Activated gamma-delta T cell treated with Interleukin-2 at 50 U/mL for 16 hours (primary cell): ENCODE measurements at places on chromosomes 7 and 10.

DNA sequence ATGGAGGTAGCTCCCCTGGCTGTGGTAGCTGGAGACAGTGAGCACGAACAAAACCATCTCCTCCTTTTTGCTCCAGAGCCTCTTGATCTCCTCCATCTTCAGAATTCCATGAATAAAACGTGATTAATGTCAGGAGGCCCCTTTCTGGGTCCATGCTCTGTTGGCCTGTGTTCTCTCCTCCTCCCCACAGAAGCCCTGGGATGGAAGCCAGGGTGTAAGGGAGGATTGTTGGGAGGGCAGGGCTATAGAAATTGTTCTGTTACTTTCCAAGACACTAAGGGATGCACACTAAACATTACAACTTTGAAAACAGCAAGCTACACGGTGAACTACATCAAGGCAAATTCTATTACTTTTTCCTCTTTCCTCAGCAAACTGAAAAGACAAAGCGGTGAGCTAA, 96.3 kb downstream of the RNF216 start:
- no peak for DNase-seq

- no peak for DNase-seq
These were observed 49.5 kb upstream of the HDAC9 start for GRCh38 chr7:18445916-18446520.

- DNase-seq, result no peak
These were observed 244.0 kb upstream of the CXCL12 start for GRCh38 chr10:44628921-44629320.

- DNase-seq, result no peak
These were observed 37.1 kb downstream of the GNG11 start for GRCh38 chr7:93958651-93959050.

DNA sequence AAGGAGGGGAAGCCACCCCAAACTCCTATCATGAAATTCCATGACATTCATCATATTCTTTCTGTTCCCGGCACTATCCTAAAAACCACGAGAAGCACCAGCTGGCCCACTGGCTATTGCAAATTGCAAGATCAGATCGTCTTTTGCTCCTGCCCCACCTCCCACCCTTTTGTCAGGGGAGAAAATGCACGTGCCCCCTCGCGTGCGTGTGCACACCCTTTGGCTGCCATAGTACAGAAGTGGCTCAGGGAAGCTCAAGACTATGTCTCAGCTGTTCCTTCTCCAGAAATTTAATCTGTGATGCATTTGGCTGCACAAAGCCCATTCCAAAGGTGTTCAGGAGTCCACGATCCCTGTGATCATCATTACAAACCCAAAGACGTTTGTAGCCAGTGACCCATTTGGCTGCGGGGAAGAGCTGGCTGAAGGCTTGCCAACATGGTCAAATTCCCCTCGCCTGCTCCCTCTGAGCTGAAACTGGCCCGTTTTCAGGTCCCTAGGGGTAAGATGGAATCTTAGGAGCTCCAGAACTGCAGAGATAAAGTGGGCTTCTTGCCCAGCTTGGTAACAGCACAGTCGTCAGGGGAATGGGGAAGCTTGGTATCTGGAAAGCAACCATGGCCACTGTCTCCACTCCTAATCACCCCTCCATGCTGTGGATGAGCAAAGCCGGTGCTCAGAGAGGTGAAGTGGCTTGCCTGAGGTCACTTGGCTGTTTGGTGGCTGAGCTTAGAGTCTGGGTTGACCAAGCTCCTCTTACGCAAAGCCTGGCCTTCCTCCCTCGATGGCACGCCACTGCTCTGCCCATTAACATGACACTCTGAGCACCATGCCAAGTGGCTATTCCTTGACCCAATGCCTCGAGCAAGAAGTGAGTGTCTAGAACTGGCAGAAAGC, 155.4 kb downstream of the NEURL1 start:
- no peak for DNase-seq

GRCh38 chr7:110856704-110857103, 234.2 kb upstream of the LRRN3 start:
- no peak for DNase-seq

DNA sequence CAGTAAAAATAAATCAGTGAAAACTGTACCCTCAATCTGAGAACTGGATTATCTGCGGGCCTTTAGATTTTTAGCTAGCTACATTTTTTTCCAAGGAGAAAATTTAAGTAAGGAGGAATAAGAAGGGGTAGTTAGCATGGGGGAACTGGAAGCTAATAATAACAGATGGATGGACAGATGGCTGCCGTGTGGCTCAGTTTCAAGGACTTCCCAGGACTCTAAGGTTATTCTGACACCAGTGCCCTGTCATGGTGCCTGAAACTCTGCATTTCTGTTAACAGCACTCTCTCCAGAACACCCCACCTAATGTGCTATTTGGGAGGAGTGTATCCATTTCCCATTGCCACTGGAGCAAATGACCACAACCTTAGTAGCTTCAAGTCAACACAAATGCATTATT, 75.7 kb upstream of the PDE1C start:
- DNase-seq, result no peak

- DNase-seq, result no peak
These were observed 5.8 kb downstream of the GLI3 start for GRCh38 chr7:42231043-42231787.

- DNase-seq, result no peak
These were observed 75.7 kb downstream of the IGF2BP3 start for GRCh38 chr7:23394488-23395171.

DNA sequence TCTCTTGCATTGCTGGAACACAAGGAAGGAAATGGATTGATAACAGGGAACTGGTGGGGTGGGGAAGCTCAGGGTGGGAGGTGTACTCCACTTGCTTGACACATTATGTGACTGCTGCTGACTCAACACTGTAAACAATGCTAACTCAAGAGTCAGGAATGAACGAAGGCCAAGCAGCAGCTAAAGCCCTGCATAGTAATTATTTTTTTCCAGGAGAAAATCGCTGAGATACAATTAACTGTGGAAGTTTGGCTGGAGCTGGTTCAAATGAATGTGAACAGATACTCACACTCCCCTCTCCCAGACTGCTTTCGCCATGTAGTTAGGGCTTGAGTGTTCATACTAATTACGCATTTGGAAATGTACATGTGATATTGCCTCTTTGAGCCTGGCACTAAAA, 170.9 kb upstream of the AOAH start:
- no peak for DNase-seq

DNA sequence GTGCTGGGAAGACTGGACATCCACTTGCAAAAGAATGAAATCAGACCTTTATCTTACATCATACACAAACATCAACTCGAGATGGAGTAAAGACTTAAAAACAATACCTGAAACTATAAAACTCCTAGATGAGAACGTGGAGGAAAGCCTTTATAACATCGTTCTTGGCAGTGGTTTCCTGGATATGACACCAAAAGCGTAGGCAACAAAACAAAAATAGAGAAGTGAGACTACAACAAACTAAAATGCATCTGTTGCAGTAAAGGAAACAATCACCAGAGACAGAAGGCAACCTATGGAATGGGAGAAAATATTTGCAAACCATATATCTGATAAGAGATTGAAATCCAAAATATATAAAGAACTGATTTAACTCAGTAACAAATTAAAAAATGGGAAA, 33.3 kb downstream of the CC2D2B start:
- DNase-seq, result no peak

- no peak for DNase-seq
These were observed 38.7 kb downstream of the SHH start for GRCh38 chr7:155773531-155773930.

- no peak for DNase-seq
These were observed 24.9 kb downstream of the PRLHR start for GRCh38 chr10:118570591-118570990.

DNA sequence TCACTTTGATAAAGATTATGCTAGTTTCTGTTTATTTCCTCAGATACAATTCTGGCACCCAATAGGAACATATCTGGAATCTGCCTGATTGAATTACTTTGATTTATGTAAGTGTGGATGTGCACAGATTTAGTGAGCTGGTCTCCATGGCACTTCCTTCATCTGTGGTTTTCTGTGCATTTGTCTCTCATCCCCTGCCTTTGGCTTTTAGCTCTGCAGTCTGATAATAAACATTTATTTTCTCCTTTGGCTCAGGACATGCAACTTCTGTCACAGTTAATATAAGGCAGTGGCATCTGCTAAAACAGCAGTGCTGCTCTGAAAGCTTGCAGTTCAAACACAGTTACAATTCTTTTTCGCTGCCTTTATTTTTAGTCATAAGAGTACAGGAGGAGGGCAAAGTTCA, 273.7 kb upstream of the CHRM2 start:
- no peak for DNase-seq
